ENCODE measurements at places on chromosomes 12 and 14.

GRCh38 chr14:92551044-92551841 lies 37.7 kb downstream of the RIN3 start:
- peak; percentile 48 for DNase-seq

DNA sequence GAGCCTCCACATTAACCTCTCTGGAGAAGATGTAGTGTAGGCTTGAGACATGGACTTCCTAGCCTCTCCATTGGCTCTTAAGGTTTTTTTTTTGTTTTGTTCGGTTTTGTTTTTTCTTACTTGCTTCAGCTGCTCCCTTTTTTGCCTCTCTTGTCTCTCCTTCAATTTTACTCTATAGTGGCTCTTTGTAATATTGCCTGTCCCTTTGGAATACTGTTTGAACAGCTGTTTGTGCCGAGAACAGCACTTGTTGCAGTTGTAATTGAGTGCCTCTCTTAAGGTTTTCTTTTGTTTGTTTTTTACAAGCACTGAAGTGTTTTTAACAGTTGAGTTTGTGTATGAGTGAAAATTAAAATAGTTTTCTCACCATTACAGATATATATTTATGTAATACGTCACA lies 567.7 kb downstream of the LRFN5 start:
- no peak for DNase-seq

- DNase-seq: no peak
Observed at GRCh38 chr12:50923361-50924130, 28.8 kb upstream of the HIGD1C start.

GRCh38 chr14:94638339-94638738 lies 26.1 kb downstream of the SERPINA3 start:
- DNase-seq: no peak

DNA sequence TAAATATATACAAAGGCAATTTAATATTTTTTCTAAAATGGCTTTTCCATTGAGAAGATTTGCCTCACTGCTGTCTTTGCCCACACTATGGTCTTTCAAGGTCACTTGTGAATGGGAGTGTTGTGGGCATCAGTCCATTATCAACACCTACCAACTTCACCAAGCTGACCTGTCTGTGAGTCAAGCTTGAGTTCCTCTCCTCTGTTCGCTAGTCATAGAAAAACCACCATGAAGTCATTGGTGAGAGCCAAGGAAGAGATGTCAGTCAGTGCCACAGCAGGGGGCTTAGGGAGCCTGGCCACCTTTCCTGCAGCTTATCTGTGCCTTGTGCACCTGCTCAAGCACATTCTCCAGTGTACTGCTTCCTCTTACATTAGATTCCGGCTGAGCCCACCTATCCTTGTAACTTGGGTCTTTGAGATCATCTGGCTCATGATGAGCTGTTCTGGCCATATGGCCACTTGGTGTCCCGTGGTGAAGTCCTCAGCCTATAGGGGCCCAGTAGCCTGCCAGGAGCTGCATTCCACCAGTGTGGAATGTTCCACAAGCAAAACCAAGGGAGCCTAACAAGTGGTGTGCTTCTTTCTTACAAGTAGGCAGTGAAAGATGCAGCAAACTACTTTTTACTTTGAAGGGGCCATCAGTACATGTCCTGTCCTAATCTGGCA lies 80.8 kb upstream of the C12orf71 start:
- DNase-seq: no peak

GRCh38 chr12:76020281-76020680 lies 11.3 kb downstream of the PHLDA1 start:
- no peak for DNase-seq

DNA sequence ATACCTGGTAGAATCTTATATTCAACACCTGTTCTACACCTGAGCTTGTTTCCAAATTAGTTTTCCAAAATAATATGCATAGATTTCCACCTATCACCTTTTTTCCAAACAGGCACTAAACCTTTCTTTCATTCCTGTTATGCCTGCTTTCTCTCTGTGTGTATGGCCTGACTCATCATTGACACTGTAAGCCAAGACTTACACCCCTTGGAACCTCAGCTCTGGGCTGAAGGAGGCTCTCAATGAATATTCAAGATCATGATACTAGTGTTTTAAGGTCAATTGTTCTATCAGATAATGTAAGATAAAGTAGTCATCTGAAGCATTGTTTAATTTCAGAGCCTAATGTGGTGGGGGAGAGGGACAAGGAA lies 1193.3 kb downstream of the FLRT2 start:
- DNase-seq: no peak

GRCh38 chr12:109656743-109657142 lies 56.9 kb upstream of the FAM222A start:
- DNase-seq: peak; percentile 54

- no peak for DNase-seq
Observed at GRCh38 chr12:131796754-131797587, 31.2 kb upstream of the MMP17 start.

GRCh38 chr12:24822121-24822899 lies 126.6 kb downstream of the BCAT1 start:
- no peak for DNase-seq

GRCh38 chr12:85923767-85924331 lies 49.8 kb downstream of the NTS start:
- peak; percentile 23 for DNase-seq

DNA sequence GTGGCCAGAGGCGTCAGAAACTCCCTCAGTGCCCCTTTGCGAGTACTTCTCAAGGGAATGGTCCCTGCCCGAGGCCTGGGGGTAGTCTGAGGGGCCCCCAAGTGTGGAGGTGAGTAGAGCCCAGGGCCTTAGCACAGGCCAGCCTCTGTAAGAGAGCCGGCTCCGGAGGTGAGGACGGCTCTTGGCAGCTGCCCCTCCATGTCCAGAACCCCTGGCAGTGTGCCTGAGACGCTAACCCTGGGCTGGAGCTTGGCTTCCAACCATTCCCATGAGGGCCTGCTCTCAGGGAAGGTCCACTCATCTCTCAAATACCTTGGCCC lies 61.7 kb downstream of the PRMT8 start:
- DNase-seq: no peak

GRCh38 chr14:38789805-38790204 lies 313.2 kb downstream of the SEC23A start:
- DNase-seq: no peak

DNA sequence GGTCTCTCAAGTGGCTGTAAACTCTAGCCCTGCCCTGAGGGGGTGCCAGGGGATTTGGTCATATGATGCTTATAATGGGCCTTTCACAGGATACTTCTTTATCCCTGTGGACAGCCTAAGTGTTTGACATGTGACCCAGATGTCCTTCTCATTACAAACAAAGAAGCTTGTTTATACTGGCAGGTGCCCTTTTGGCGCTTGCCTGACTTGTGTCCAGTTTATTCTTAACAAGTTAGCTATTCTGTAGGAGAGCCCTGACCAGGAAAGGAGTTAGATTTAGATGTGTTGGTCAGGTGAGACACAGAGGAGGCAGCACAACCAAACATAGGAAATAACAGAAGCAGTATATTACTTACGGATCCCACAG lies 51.9 kb downstream of the CCDC91 start:
- no peak for DNase-seq

DNA sequence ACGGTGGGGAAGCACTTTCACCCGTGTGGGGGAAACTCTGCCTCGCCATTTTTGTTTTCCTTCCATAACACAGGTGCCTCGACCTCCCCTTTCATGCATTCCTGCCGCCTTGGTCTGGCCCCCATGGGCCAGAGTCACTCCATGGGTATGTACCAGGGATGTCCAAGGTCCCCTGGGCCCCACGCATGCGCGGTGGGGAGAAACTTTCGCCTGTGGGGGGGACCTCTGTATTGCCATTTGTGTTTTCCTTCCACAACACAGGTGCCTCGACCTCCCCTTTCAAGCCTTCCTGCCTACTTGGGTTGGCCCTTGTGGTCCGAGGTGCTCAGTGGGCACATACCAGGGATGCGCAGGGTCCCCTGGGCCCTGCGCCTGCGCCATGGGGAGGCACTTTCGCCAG lies 345.8 kb downstream of the ALG10 start:
- no peak for DNase-seq

- DNase-seq: no peak
Observed at GRCh38 chr12:80858356-80858755, 79.4 kb downstream of the LIN7A start.

GRCh38 chr14:85247071-85247470 lies 282.9 kb upstream of the FLRT2 start:
- DNase-seq: no peak

- DNase-seq: no peak
Observed at GRCh38 chr12:18719922-18720510, 17.8 kb downstream of the PLCZ1 start.

DNA sequence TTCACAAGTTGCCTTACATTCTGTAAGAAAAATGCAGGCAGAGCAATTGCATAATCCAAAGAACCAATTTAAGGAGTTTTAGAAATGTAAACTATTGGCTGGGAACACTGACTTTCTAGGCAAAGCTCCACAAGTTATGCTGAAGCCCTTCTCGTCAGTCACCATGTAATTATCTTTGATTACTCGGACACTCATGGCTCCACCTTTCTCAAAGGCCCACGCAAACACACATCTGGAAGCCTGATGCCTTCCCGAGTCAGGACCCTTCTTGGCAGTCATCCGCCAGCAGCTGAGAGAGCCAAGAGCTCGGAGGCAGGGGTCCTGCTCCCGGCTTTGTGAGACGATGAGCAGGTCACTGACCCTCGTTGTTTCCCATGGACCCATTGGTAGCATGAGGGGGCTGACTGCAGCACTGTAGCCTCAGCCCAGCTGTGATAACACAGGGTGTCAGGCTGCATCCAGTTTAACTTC lies 202.2 kb downstream of the TMEM132D start:
- DNase-seq: no peak

DNA sequence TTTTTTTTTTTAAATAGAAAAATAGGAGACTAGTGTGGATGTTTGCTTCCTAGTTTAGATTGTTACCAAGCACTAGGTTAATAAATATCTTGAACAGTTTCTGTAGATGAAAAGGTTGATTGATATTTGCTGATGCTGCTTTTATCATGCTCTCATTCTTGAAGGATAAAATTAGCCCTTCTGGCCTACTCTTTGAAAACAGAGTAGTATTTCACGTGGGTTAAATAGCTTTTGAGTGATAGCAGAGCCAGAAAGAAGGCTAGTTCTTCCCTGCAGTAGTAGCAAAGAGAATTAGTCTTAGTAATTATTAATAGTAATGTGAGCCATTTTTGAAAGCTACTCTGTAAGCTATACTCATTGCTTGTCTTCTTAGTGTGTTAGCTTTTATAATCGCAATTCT lies 5.2 kb downstream of the NEDD1 start:
- DNase-seq: no peak

GRCh38 chr12:47715877-47716548 lies 9.3 kb downstream of the ENDOU start:
- DNase-seq: no peak

DNA sequence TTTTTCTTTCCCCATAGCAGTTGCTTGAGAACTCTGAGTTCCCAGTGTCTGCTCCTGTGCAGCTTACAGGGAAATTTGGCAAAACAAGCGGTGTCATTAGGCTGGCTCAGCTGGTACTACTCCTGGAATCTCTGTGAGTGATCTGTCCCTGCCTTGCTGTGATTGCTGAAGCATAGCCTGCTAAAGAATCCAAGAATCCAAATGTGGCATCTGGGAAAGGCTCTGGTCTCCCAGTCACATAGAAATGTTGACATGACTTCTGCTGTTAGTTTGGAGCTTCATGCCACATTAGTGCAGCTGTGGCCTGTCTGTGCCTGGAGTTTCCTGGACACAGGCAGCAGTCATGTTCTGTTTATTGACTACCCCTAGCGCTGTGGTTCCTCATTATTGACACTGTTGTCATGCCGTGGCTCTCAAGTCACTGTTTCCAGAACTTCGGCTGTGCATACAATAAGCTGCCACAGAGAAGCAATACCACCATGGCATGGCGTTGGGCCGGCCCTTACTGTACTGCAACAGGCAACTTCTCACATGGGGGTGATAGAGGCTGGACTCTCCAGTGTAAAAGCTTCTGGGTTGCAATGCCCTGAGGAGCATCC lies 166.8 kb downstream of the MYRFL start:
- peak; percentile 5 for DNase-seq

All from NCI-H526 (cell line).